ENCODE measurements at places on chromosomes 5 and 9.

DNA sequence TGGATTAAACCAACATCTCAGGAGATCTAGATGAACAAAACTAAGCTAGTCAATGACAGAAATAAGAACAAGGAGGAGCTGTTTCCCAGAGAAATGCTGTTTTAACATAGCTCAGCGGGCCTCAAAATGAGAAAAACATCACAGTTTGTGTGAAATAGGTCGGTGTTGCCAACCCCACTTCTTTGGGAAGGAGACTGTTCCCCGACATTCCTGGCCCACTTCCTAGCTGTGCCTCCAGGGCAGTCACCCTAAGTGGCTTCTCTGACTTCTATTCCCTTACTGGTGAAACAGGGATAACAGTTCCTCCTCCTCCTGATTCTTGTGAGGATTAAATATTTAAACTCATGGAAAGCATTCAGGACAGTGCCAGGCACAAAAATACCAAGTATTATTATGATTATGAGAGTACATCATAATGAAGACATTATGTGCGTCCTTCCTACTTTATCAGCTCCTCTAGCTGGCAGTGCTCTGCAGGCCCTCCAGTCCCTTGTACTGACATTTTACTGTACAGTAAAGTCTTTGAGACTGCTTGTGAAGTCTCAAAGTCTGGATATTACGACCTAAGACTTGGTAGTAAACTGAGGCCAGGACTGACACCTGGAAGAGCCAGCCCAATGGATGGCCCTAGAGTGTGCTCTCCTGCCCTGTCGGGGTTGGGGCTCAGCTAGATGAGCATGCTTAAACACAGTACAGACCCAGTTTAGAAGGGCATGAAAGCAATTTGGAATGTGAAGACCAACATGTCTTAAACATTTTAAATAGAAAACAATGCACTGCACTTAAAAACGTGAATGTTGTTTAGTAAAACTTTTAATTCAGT is 7.3 kb downstream of the ISCA1 start:
- no peak for DNase-seq

DNA sequence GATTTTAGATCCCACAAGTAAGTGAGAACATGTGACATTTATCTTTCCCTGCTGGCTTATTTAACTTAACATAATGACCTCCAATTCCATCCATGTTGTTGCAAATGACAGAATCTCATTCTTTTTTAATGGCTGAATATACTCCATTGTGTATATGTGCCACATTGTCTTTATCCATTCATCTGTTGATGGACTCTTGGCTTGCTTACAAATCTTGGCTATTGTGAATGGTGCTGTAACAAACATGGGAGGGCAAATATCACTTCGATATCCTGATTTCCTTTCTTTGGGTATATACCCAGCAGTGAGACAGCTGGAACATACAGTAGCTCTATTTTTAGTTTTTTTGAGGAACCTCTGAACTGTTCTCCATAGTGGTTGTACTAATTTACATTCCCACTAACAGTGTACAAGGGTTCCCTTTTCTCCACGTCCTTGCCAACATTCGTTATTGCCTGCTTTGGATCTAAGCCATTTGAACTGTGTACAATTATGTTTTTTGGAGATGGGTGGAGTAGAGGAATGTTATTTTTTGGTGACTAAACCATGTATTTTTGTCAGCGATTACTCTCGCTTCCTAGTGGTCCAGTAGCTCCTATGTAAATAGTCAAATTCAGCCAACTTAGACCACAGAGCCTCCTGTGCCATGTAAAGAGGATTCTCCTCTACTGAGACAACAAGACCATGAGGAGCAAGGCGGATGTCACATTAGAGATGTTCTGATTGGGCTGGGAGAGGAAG is 60.6 kb downstream of the TNFSF15 start:
- no peak for DNase-seq

DNA sequence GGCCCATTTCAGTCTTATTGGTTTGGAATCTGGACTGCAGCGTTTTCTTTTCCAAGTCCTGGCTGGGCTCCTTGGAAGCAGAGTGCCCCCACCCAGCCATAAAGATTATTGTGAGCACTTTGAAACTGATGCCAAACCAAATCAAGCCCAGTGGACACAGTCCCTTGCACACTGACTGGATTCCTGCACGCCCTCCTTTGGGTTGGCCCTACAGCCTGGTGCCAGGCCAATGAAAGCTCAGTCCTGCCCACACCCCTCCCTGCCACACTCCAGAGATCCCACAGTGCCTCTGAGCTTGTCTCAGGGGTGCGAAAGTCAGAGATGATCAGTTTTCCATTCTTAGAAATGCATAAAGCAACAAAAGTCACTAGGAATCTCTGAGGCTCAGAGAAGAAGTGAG is 181.9 kb downstream of the CETN3 start:
- DNase-seq = no peak

GRCh38 chr9:107118863-107119624 is 164.0 kb upstream of the RAD23B start:
- DNase-seq = no peak

DNA sequence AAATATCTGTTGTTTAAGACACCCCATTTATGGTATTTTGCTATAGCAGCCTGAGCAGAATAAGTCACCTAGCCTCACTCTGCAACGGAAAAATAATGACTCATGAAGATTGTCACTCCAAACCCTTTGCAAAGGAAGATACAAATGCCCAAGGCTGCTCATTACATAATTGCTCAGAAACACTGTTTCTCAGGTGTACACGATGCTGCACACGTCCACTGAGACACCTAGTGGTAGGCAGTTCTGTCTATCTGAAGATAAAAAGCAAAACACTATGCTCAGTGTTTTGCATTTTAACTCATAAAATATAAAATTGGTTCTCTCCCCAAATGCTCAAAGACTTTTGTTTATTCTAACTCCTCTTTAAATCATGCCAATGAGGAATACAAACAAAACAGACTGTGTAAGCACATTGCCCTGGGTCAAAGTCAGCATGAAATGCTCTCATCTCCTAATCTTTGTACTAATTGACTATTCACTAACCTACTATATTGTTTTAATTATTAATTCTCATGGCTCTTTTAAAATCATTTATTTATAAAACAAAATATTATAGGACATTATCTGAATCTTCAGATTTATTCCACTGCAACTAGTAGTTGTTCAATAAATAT is 7.7 kb upstream of the TSLP start:
- peak; percentile 19 for DNase-seq

GRCh38 chr5:132628814-132629213 is 29.2 kb upstream of the IL13 start:
- DNase-seq = no peak

- DNase-seq = no peak
Observed at GRCh38 chr5:76638479-76638878, 15.3 kb upstream of the F2RL2 start.

DNA sequence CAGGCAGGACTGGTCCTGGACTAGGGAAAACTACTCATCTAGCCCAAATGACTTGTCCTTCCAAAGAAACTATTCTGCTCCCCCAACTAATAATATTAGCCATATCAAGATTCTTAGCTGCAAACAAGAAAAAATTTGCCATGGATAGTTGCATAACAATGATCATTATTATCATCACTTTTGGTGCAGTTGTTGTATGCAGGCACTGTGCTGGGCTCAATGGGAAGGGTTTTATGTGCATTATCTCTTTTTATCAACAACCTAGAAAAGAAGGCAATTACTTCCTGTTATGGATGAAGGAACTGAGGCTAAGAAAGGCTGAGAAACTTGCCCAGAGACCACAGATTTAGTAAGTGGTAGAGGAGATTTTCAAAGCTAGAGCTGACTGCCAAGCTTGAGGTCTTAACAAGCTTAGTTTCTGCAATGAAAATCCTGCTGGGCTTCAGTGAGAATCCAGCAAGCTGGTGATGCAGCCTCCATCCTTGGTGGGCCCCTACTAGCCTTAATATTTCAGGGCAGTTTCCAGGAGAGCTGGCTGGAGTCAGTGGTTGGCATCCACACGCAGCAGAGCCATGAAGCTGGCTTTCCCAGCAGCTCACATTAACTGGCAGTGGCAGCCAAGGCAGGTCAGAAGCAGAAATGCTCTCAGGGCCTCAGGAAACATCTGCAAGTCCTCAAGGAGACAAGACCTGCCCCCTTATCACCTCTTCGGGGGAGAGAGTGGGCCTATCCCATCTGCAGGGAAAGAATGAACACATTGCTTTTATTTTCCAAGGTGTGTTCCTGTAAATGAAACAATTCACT is 20.5 kb upstream of the MEGF9 start:
- no peak for DNase-seq

DNA sequence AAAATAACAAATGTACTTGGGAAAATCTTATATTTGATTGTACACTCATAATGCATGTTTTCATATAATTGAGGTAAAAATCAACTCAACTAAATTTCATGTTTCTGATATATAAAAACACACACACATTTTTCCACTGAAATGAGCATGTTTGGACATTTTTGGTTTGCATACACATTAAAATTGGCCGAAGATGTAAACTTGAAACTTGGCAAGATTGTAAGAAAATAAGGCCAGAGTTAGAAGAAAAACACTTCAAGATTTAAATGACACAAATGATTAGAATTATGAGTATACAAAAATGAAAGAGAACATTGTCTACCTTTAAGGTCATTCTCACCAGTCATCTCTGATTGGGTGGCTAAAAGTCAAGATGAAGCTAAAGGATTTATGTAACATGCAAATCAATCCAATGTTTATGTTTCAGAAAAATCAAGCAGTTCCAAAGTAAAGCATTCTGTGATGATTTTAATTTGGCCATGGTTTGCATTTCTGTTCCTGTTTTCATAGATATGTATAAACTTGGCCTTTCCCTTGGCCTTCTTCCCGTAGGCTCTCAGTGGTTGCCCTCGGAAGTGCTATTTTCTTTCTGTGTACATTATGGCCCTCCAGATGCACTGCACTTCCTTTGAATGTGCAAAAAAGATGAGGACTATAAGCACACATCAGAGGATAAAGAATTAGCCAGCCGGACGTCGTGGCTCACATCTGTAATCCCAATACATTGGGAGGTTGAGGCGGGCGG is 1105.4 kb upstream of the DMAC1 start:
- no peak for DNase-seq

DNA sequence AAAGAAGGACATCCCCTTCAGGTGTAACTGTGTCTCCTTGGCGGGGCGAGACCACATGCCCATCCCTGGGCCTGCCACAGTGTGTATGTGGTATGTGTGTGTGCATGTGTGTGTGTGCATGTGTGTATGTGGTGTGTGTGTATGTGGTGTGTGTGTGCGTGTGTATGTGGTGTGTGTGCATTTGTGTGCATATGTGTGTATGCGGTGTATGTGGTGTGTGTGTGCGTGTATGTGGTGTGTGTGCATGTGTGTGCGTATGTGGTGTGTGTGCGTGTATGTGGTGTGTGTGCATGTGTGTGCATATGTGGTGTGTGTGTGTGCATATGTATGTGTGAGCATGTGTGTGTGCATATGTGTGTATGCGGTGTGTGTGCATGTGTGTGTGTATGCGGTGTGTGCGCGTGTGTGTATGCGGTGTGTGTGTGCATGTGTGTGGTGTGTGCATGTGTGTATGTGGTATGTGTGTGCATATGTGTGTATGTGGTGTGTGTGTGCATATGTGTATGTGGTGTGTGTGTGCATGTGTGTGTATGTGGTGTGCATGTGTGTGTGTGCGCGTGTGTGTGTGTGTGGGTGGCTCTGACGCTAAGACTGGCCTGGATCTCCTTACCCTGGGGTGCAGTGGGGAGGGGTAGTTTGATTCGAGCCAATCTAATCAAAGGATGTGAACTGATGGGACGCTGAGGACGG is 107.9 kb upstream of the RAPGEF1 start:
- no peak for DNase-seq

DNA sequence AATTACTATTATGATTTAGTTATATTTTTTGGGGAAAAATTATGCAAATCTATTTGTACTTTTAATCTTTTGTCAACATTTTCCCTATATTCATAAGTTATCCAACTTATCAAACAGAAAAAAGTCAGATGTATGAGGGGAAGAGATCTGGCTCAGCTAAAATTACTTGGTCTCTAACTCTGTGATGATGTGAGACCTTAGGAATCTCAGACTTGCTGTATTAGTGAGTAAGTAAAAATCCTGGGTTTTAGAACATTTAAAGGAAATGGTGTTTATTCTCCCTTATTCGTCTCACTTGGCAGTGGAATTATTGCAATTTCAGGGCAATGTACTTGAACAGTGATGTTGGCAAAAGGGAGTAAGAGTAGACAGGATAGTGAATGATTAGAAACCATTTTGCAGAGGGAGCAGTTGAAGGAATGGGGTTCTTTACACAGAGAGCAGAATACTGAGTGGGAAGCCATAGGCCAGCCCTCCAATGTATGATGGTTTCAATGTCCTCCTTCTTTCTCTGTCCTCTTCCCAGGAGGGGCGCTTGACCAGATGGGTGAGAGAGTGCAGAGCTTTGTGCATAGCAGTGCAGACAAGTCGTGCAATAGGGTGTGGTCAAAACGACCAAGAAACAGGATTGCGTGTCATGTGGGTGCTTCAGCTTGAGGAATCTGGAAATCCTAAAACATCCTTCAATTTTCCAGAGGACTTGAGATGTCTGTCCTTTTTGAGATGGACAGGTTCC is 91.7 kb downstream of the TENT4A start:
- no peak for DNase-seq

GRCh38 chr5:35780236-35780635 is 76.5 kb upstream of the IL7R start:
- DNase-seq = no peak

DNA sequence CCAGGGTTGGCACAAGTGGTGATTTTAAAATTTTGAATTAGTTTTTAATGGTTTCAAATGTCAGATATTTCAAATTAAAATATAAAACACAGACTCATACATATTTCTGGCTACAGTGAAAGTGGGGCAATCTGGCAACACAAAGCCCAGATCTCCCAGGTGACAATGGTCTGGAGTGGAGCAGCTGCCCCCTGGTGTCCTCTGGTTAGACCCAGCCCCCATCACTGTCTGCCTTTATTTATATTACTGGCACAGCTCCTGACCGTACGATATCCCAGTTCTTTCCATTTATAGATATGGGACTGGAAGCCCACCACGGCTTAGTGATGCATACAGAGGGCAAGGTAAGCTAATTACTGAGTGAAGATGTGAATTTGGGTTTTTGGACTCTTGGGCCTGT is 37.3 kb downstream of the MACIR start:
- DNase-seq = no peak

GRCh38 chr5:22779499-22779898 is 73.6 kb downstream of the CDH12 start:
- no peak for DNase-seq

DNA sequence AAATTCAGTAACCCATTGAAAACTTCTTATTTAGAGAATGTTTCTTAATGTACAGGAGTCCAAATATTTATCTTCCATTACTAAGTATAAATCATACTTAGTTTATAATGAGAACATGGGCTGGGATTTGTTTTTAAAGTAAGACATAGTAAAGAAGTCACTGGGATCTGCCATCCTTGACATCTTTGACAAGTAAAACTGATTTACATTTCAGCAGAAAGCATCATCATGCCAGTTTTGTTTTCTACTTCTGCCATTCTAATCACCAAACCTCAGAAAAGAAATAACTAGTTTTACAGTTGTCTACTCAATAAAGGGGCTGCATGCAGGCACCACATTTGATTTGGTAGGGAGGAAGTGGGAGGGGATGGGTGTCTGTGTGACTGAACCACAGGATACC is 221.7 kb upstream of the PPP1R2B start:
- no peak for DNase-seq

- DNase-seq = no peak
Observed at GRCh38 chr9:131625508-131625787, 80.1 kb downstream of the PRRT1B start.

- no peak for DNase-seq
Observed at GRCh38 chr9:5389109-5389732, 48.5 kb downstream of the PLGRKT start.

GRCh38 chr5:135461481-135462151 is 9.5 kb upstream of the TIFAB start:
- no peak for DNase-seq

Data from HuH-7.5 (cell line).